ENCODE measurements at places on chromosomes 6 and 20. TPM values are rescaled to one million over a fixed set of nuclear protein-coding genes. Genes with fewer than 3 reads are reported as not detected.

DNA sequence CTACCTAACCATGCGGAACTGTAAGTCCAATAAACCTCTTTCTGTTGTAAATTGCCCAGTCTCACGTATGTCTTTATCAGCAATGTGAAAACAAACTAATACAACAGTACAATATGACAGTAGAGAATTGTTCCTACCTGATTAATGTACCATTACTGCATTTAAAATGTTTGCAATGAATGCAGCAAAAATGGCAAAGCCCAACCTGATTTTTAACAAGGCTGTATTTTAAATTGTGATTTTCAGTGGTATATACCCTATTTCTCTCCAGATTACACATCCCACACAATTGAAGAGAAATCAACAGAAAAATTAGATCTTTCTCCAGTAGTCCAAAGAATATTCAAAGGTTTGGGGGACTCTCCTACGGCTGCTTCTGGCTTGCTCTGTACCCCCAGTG, 3.3 kb upstream of the PCSK2 start:
- H3K27ac ChIP-seq, result no peak overlapping the region
- no peak overlapping the region for H3K4me3 ChIP-seq
- no peaks in the 10 kb centered on the region for H3K4me1 ChIP-seq

DNA sequence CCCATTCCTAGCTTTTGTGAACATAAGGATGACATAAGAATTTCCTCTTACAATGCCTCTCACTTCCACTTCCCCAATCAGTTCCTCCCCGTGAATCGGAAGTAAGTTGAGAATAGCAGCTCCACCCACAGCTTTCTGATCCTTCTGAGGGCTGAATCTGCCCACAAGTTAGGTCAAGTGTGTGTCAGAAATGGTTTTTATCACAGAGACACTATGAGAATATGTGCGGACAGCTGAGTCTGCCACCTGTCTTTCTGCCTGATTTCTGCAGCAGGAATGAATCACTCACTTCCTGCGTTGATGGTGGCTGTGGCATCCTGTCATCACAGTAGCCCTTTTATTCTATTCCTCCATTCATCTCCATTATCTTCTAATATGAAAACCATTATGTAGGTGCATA, 70.2 kb downstream of the RIN2 start:
- no peak overlapping the region for H3K4me3 ChIP-seq
- H3K4me1 ChIP-seq, result peaks cover 7% of the 10 kb centered on the region
- no peaks in the 10 kb centered on the region for H3K27me3 ChIP-seq

GRCh38 chr20:8994045-8994444, 74.8 kb upstream of the PLCB4 start:
- H3K4me3 ChIP-seq, result no peak overlapping the region
- DNase-seq, result no peak
- no peak overlapping the region for H3K27ac ChIP-seq
- H3K27me3 ChIP-seq, result no peaks in the 10 kb centered on the region
- no peaks in the 10 kb centered on the region for H3K4me1 ChIP-seq

The FILIP1 gene
- not detected for polyA plus RNA-seq

The PIM1 gene
- 14.3 TPM for polyA plus RNA-seq

- no peak overlapping the region for H3K4me3 ChIP-seq
- no peaks in the 10 kb centered on the region for H3K27me3 ChIP-seq
- peaks cover 49% of the 10 kb centered on the region for H3K36me3 ChIP-seq
- no peak overlapping the region for H3K27ac ChIP-seq
Observed at GRCh38 chr20:35737865-35738333, 4.2 kb downstream of the RBM39 start.

DNA sequence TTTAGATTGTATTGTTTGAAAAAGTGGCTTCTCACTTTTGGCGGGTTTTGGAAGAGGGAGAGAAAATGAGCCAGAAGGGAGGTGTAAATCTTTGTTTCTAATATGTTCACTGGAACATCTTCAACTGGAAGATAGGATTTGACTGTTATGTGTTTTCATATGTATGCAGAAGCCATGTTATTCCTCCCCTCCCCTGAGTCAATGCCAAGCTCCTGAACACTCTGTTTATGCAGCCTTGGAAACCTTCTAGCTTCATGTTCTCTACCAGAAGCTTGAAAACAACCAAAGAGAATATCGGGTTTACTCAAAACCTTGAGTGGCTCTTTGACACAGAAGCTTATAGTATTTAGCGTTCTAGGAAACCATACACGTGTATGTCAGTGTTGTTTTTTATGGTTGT, 279.1 kb downstream of the PRL start:
- DNase-seq, result no peak
- H3K36me3 ChIP-seq, result no peaks in the 10 kb centered on the region
- H3K27ac ChIP-seq, result no peak overlapping the region
- H3K4me1 ChIP-seq, result no peaks in the 10 kb centered on the region
- no peak overlapping the region for H3K4me3 ChIP-seq

GRCh38 chr20:40868551-40869217, 159.9 kb upstream of the TOP1 start:
- no peaks in the 10 kb centered on the region for H3K36me3 ChIP-seq
- no peaks in the 10 kb centered on the region for H3K4me1 ChIP-seq
- no peaks in the 10 kb centered on the region for H3K27me3 ChIP-seq
- no peak for DNase-seq

- no peak overlapping the region for H3K4me3 ChIP-seq
- H3K27ac ChIP-seq, result no peak overlapping the region
- no peak for DNase-seq
- no peaks in the 10 kb centered on the region for H3K36me3 ChIP-seq
- no peaks in the 10 kb centered on the region for H3K4me1 ChIP-seq
- H3K27me3 ChIP-seq, result peaks cover 15% of the 10 kb centered on the region
Observed at GRCh38 chr20:2053615-2054014, 48.0 kb upstream of the STK35 start.

DNA sequence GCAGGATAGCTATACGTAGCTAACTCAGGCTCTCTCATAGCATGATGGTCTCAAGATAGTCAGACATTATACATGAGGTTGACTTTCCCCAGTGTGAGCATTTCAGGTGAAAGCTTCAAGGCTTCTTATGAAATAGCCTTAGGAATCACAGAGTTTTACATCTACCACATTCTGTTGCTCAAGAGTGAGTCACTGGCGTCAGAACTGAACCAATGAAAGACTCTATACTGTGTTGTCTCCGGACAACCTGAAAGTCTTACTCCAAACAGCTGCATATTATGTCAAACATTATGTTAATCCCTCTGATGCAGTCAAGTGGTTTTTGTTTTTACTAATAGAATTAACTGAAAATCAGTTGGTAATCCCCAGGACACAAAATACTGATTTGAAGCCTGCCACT, 79.8 kb upstream of the TRDN start:
- H3K36me3 ChIP-seq, result no peaks in the 10 kb centered on the region
- no peak overlapping the region for H3K27ac ChIP-seq
- H3K27me3 ChIP-seq, result no peaks in the 10 kb centered on the region
- DNase-seq, result no peak
- no peaks in the 10 kb centered on the region for H3K4me1 ChIP-seq

The ZFP57 gene
- 17.4 TPM for polyA plus RNA-seq

DNA sequence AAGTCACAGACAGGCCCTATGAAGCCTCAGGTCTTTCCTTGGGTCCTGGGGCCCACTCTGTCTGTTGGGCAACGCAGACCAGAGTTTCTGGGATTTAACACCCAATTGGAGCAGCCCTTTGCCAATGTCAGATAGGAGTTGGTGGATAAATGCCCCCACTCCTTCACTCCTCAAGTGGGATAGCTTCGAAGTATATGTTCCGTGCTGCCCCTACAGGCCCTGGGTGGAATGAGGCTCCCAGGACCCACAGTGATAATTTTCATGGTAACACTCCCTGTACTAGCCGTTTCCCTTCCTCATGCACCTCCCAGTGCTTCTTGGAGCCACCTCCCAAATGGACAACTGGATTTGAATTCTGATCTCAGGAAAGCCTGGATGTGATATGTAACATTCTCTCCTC, 145.4 kb downstream of the FOXA2 start:
- no peak overlapping the region for H3K4me3 ChIP-seq
- no peaks in the 10 kb centered on the region for H3K27me3 ChIP-seq
- H3K27ac ChIP-seq, result no peak overlapping the region
- H3K4me1 ChIP-seq, result no peaks in the 10 kb centered on the region
- DNase-seq, result no peak

The TAAR1 gene
- not detected for polyA plus RNA-seq

The OR2B6 gene
- not detected for polyA plus RNA-seq

DNA sequence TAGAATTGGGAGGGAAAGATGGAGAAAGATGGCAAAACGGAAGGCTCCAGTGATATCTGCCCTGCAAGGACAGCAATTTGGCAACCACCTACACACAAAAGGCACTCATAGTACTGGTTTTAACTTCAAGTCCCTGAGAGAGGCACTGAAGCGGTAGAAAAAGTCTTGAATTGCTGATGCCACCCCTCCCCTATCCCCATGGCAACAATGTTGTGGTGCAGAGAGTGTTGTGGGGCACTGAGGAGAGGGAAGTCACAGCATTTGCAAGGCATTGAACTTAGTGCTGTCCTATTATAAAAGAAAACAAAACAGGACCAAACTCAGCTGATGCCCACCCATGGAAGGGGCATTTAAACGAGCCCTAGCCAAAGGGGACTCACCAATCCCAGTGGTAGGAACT, 343.7 kb downstream of the HAO1 start:
- no peak overlapping the region for H3K4me3 ChIP-seq
- DNase-seq, result no peak
- no peaks in the 10 kb centered on the region for H3K36me3 ChIP-seq
- H3K4me1 ChIP-seq, result peaks cover 16% of the 10 kb centered on the region

DNA sequence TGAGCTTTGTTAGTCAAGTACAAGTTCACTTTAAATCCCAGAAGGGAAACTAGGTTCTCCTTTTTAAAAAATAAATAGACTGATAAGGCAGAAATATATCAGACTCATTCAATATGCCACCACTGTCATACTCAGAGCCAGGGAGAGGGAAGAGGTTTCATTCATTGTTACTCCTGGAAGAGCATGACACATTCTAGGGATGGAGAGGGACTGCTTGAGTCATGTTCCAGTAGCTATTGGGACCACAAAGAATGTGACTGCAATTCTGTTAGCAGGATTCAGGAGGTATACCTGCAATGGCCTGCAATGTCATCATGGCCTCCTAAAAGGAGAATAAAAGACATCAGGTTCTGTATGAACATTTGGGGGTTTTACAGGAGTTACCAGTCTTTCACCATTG, 167.6 kb downstream of the TFAP2B start:
- H3K36me3 ChIP-seq, result no peaks in the 10 kb centered on the region
- no peak overlapping the region for H3K27ac ChIP-seq
- no peaks in the 10 kb centered on the region for H3K4me1 ChIP-seq

DNA sequence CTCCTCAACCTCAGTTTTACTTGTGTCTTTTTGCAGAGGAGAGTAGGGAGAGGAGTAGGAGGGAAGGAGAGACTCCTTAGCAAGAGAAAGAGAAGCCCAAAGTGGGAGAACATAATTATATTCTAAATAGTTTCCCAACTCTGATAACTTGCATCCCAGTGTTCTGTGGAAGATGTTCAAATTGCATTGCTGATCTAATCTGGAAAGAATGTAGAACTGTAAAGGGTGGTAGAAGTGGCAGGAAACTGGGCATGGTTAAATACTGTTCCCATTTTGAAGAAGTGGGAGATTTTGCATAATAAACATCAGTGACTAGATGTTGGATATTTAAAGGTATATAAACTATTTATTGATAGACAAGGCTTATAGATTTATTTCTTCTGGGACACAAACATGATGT, 42.6 kb upstream of the HMGN3 start:
- H3K4me3 ChIP-seq, result no peak overlapping the region
- DNase-seq, result no peak
- H3K27me3 ChIP-seq, result no peaks in the 10 kb centered on the region
- peaks cover 5% of the 10 kb centered on the region for H3K4me1 ChIP-seq
- no peak overlapping the region for H3K27ac ChIP-seq

The HNF4A gene
- polyA plus RNA-seq, result not detected

The PSORS1C1 gene
- polyA plus RNA-seq, result 9.4 TPM

The C6orf15 gene
- 0.08 TPM for polyA plus RNA-seq

- H3K4me1 ChIP-seq, result peaks cover 14% of the 10 kb centered on the region
- peaks cover 14% of the 10 kb centered on the region for H3K27me3 ChIP-seq
- no peak overlapping the region for H3K4me3 ChIP-seq
- no peak overlapping the region for H3K27ac ChIP-seq
- no peaks in the 10 kb centered on the region for H3K36me3 ChIP-seq
- no peak for DNase-seq
Observed at GRCh38 chr20:49510562-49511122, 28.2 kb upstream of the KCNB1 start.

DNA sequence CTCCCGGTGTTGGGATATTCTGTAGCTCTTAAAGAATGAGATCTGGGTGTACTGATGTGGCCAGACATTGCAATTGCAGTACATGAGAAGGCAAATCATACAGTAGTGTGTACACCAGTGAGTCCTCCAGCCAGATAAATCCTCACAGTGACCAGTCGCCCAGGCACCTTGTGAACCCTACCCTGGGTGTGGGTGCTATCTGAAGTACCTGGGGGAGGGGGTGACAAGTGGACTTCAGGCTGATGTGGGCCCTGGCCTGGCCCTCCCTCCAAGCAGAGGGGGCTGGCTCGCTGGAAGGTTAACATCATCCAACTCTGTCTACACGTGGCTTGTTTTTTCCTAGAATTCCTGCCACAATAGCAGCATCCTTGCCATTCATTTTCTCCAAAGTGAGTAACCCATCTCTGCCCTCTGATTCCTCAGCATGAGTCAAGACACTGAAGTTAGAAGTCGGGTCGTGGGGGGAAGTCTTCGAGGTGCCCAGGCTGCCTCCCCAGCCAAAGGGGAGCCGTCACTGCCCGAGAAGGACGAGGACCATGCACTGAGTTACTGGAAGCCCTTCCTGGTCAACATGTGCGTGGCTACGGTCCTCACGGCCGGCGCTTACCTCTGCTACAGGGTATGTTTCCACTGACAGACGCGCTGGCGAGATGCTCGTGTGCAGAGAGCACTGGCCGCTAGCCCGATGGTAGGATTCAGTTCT, 70.8 kb downstream of the PTPN1 start:
- no peak for DNase-seq
- H3K4me3 ChIP-seq, result no peak overlapping the region
- no peaks in the 10 kb centered on the region for H3K27me3 ChIP-seq
- H3K36me3 ChIP-seq, result peaks cover 63% of the 10 kb centered on the region
- no peak overlapping the region for H3K27ac ChIP-seq

- peak overlapping the region; percentile 100 for H3K27ac ChIP-seq
- H3K27me3 ChIP-seq, result no peaks in the 10 kb centered on the region
- H3K4me3 ChIP-seq, result peak overlapping the region; percentile 15
- peaks cover 23% of the 10 kb centered on the region for H3K4me1 ChIP-seq
Observed at GRCh38 chr20:47392015-47392720, 35.7 kb upstream of the ZMYND8 start.

DNA sequence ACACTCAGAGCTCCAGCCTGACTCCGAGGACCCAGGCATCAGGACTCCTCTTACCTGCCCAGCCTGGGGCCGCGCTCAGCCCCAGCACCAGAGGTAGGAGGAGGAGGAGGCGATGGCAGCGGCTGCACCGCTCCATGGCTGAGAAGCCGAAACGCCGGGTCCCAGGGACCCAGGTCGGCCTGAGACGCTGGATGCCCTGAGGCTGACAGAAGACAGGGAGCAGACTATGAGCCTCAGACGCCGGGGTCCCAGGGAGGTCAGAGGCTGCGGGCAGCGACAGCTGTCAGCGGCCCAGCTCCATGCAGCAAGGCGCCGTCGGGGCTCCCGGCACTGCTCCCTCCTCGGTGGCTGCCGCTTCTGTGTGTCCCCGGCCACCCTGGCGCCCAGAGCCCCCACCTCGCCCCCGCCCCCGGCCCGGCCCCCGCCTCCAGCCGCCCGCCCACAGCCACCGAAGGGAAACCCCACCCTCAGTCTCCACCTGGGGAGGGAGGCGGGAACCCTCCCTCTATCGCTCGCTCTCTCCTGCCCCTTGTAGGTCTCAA, at the start of gene COL11A2:
TSS of gene COL11A2 (minus strand) at position 363 of the 542 bp plus-strand sequence. CDS start at position 136, 227 bp downstream.
- H3K27me3 ChIP-seq, result peaks cover 31% of the 10 kb centered on the region
- H3K27ac ChIP-seq, result no peak within 1 kb of the TSS
- H3K36me3 ChIP-seq, result peaks cover 9% of the 10 kb centered on the region
- DNase-seq, result no peak
- H3K4me1 ChIP-seq, result no peaks in the 10 kb centered on the region

The RNF39 gene
- polyA plus RNA-seq, result 4.4 TPM

All from keratinocyte (primary cell).